ENCODE measurements at places on chromosomes 12 and 14. TPM values are rescaled to one million over a fixed set of nuclear protein-coding genes. Genes with fewer than 3 reads are reported as not detected.

The SIX6 gene
- not detected for total RNA-seq

- DNase-seq: no peak
These were observed 658.5 kb upstream of the MGAT4C start for GRCh38 chr12:86914721-86915120.

The GPRC5A gene
- total RNA-seq: 0.71 TPM

The C14orf132 gene
- total RNA-seq: 1.3 TPM

DNA sequence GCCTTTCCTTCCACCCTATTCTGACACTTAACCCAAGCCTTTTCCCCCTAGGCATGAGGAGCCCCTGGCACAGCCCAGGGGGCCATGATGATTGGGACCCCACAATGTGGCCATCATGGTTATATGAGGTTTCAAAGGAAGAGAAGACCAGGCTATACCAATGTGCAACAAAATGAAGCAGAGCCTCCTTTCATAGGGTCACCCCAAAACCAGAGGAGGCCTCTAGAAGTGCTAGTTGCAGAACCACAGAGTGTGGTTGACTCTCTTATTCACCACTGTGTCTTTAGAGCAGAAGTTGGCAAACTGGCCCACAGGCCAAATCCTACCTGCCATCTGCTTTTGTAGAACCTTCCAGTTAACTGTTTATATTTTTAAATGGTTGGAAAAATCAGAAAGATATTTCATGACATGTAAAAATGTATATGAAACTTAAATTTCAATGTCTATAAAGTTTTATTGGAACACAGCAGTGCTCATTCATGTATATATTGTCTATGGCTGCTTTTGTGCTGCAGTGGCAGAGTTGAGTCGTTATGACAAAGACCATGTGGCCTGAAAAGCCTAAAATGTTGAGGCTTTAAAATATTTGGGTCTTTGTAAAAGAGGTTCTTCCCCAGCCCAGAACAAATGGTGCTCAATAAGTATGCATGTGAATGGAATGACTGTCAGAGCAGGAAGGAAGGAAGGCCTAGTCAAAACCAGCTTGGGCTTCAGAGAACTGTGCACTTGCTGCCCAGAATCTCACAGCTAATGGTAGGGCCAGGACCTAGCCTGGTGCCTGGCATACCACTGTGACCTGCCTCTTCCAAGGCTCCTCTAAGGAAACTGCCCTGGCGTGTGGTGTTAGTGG, 49.2 kb downstream of the SUSD6 start:
- no peak for DNase-seq

DNA sequence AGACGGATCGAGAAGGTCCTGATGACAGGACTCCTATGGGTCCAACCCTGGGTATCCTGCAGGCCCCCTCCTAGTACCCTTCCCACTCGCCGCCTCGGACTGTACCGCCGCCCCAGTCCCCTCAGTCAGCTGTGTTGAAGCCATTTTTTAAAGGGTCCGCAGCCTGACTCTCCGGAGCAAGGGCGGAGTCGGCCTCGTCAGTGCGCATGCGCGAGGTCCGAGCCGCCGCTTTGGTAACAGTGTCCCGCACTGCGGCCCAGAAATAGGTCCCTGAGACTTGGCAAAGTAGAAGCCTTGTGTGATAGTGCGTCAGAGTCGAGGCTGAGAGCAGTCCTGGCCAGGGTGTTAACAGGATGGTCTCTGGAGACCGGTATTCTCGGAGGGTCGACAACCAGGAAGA, 769.0 kb upstream of the ALG10B start:
- DNase-seq: no peak

The EAPP gene
- 22.9 TPM for total RNA-seq
